Common myeloid progenitor, CD34-positive (primary cell): ENCODE measurements at places on chromosomes 2 and 18.

DNA sequence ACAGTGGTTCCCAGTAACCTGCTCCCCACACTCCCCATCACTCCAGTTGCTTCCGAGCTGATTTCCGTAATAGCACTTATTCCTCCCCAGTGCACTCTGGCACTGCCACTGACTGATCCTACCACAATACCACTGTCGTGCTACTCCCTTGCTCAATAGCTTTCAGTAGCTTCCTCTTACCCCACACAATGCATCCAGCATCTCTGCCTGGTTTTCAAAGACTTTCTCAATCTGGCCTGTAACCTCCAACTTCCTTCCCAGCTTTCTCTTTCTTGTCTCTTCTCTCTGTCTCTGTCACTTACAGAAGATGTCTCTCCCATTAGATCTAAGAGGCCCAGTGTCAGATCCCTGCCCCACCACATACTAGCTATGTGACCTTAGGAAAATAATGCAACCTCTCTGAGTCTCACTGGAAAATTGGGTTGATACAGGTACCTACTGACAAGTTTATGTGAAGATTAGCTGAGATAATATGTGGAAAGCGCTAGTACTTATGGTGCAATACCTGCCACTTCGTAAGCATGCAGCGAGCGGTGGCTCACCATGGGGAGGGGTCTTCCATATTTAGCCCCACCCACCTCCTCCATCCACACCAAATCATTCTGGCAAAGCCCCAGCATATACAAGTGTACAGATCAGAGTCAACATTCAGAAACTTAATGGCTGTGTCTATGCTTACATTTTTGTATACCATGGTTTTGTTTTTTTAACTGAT, 36.7 kb downstream of the SFXN5 start:
- DNase-seq: no peak

- no peak for DNase-seq
These were observed 849.4 kb downstream of the LRRTM4 start for GRCh38 chr2:76672798-76673197.

- no peak for DNase-seq
These were observed 494.8 kb upstream of the KLHL29 start for GRCh38 chr2:22890132-22890531.

DNA sequence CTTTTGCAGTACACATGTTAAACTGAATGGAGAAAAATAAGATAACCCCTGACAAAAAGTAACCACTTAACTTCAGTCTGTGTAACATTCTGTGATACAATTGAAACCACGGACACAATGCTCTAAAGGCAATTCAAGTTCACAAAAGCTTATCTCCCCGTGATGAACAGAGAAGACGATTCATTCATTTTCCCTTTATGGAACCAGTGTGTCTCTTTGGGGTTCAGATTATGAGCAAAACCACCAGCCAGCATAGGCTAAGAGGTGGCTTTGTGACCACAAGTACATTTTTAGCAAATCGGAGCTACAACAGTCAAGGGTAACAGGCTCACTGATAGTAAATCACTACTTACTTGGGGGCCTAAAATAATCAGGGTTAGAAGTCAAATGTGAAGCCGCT, 120.6 kb upstream of the SMAD7 start:
- DNase-seq: peak; percentile 15

- no peak for DNase-seq
These were observed 56.4 kb downstream of the NPAS2 start for GRCh38 chr2:100876231-100876860.

DNA sequence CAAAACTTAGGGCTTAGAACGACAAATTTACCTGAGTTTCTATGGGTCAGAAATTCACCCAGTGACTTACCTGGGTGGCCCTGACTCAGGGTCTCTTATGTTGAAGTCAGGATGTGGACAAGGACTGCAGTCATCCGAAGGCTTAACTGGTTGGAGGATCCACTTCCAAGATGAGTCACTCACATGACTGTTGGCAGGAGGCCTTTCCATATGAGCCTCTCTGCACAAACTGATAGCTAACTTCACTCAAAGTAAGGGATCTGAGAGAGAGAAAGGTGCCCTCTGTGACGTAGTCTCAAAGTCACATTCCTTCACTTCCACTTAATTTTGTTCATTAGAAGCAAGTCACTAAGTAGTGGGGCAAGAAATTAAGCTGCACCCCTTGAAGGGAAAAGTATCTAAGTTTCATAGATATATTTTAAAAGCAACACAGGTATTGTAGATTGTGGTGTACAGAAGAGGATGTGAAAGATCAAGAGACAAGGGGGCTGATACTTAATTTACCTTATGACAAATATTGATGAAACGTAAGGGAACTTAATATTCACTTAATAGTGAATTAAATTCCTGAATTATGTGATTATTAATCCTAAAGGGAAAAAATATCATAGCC, 48.4 kb downstream of the TANK start:
- no peak for DNase-seq

DNA sequence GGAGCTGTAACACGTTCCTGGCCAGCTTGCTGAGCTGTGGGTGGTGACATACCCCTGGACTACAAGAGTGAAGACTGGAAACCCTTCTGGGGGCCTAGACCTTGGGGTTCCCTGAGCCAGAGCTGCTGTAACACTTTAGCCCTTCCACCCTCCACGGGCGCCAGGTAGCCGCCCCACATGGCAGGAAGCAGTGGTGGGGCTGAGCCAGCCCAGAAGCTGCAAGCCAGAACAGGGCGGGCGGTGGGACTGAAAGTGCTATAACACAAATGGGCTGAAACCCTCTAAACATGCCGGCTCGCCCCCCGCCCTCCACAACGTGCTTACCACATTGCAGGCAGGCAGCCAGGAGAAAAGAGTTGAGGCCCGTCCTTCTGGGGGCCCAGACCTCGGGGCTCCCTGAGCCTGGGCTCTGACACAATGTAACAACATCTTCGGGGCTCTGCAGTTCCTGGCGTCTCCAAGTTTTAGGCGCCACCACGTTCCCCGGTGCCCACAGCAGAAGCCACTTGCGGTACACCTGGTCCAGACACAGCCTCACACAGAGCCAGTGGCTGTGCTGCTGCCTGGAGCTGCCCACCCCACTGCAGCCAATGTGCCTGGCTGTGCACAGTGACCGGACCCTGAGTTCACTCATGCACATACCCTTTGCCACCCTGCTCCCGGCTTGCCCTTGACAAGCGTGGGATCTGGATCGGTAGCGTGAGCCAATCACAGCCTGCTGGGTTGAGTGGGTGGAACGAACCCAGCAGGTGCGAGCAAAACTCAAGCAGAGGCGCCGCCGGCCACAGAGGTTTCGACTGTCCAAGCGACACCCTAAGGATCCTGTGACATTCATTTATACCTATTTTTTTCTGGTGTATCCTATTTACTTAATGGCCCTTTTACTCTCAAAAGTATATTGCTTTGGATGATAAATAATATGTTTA, 127.4 kb upstream of the FHL2 start:
- DNase-seq: no peak
